Fibroblast of skin of scalp (primary cell): ENCODE measurements at places on chromosomes 11 and 22.
A peak's percentile ranks its signal among the peaks of the same experiment; 100 is the strongest.

DNA sequence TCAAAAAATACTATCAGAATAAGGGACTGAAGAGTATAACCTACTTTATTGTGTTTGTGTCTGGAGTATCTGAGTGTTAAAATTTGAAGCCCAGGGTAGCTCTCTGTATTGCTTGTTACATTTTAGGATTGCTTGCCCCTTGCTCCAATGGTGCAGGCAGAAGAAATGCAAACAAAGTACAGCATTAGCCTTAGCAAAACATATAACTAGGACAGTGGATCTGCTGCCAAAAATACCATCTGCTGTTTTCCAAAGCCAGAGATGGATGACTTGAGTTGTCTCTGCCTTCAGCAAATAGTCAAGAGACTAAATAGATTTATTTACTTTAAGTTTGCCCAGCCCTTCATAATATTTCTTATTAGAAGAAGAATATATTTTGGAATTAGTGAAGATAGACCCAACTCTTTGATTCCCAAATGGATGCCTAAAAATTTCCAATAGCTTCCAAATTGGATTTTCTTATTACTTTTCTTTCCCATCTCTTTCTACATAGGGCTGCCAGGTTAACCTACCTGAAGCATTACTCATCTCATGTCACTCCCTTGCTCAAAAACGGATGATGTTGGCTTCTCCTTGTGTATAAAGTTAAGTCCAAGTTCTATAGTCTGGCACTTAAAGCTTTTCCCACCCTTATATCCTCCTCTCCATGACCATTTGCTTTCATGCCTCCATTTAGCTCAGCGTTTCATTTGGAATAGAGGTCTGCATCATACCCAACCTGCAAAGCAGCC lies 66.3 kb downstream of the LDLRAD3 start:
- DNase-seq: peak; percentile 65

DNA sequence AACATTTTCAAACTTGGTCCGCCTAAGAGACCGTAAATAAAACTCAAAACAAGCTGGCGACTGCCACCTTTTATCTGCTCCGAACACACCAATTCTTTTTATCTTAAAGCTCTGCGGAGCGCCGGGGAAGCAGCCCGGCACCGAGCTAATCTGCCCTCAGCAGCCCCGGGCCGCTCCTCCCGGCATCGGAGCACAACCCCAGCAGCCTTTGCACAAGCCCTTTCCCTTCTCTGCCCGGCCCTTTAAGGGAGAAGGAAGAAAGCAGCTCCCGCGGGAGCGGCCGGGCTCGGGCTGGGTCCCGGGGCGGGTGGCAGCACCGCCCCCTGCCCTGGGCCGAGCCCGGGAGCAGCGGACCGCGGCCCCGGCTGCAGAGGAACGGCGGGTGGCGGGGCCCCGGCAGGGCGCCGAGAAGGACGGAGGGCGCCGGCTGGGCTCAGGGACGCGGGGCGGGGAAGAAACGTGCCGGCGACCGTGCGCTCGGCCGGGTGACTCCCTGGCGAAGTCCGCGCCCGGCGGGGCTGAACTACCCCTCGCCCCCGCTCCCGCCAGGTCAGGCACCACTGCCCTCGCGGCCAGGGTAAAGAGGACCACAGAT lies 133.6 kb upstream of the C11orf58 start:
- peak; percentile 66 for DNase-seq

DNA sequence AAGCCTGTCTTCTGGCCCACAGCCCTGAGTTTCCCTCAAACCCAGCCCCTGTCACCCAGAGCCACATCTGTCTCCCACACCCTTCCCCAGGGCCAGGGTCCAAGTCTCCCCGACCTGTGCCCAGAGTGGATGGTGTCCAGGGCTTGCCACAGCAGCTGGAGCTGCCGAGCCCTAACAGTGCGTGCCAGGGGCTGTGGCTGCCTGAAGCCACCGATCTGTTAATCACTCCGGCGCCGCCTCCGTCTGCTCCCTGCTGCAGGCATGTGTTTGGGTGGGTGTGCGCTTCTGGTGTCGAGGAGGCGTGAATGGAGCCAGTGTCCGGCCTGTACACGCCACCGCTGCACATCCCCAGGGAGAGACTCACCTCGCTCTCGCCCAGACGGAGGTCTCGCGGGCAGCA lies 26.1 kb downstream of the SHISAL1 start:
- DNase-seq: no peak

- no peak for DNase-seq
Measured at GRCh38 chr11:48261600-48261999, 2.1 kb upstream of the OR4X1 start.

- DNase-seq: no peak
Measured at GRCh38 chr11:45272701-45273100, 13.4 kb downstream of the SYT13 start.

DNA sequence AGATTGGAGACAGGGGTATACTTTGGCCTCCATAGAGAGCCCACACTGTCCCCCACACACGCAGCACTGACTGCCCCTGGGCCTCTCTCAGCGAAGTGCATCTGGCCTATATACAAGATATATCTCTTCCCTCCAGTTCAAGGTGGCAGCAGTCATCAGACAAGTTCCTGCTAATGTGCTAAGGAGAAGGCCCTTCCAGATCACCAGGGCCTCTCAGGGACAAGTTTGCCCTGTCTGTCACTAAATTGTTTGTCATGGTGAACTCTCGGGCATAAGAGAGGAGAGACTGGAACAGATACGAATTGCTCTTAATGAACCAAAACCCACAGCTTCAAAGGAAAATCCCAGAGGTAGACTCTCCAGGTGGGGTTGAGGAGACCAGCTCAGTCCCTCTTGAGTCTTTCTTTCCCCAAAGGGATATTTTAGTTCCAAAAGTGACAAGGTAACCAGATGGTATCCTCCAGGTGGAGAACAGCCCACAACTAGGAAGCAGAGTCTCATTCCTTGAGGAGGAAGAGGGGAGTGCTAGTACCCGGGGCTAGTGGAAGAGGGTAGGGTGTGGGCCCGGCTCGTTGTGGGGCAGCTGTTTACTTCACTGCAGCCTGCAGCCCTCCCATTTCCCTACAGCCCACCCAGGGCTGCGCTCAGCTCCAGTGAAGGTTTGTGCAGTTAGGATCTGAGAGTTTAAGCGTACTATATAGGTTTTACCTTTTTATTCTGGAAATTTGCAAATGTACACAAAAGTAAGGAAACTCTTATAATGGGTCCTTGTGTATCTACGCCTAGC lies 2.2 kb upstream of the SLC35C1 start:
- no peak for DNase-seq

- DNase-seq: peak; percentile 86
Measured at GRCh38 chr11:12090061-12090591, 20.3 kb upstream of the MICAL2 start.

GRCh38 chr11:128956401-128957201 lies 13.9 kb upstream of the TP53AIP1 start:
- DNase-seq: peak; percentile 80

GRCh38 chr11:46300270-46300669 lies 22.8 kb downstream of the CREB3L1 start:
- no peak for DNase-seq

- DNase-seq: peak; percentile 44
Measured at GRCh38 chr22:44529827-44530523, 31.9 kb upstream of the RTL6 start.

GRCh38 chr11:130631119-130631518 lies 182.7 kb downstream of the ADAMTS15 start:
- peak; percentile 85 for DNase-seq

DNA sequence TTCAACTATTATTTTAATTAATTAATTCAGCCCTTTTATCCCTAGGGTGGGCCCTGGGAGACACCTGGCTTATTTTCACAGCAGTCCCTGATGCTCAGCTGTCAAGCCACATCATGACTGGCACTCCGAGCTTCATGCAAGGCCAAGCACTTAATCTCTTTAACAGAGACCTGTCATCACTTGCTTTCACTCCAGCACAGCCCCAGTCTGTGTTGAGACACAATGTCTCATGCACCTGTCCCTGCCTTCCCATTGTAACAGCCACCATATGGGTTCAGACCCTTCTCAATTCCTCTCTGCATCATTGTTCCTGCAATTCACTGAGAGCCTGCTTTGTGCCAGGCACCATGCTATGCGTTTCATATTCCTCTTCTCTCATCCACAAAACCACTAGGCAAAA lies 222.2 kb upstream of the TENM4 start:
- DNase-seq: no peak

DNA sequence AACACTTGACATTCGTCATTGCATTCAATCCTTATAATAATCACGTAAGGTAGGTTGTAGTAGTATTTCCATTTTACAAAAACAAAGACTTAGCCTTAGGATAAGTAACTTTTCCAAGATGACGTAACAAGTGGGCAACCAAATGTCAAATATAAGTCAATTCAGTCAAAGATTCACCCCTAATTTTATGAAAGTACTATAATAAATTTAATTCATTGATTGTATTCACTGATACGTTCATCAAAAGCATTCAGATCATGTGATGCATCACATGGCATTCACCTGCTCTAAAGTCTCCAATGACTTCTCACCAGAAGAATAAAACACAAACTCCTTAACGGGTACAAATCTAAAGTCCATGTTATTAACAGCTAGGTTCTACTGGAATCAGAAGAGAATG lies 2.1 kb downstream of the KIF18A start:
- DNase-seq: no peak

DNA sequence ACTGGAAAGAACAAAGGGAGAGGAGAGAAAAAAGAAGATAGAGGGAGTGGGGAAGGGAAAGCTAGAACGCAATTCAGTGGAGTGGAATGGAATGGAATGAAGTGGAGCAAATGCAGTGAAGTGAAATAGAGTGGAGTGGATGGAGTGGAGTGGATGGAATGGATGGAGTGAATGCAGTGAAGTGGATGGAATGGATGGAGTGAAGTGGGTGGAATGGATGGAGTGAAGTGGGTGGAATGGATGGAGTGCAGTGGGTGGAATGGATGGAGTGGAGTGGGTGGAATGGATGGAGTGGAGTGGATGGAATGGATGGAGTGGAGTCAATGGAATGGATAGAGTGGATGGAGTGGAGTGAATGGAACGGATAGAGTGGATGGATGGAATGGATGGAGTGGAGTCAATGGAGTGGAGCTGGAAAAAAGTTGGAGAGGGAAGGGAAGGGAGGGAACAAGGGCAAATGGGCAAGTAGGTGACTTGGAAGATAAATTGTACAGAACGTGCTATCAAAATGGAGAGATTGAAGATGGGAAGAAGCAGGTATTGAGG lies 13.9 kb downstream of the IFITM10 start:
- peak; percentile 14 for DNase-seq

DNA sequence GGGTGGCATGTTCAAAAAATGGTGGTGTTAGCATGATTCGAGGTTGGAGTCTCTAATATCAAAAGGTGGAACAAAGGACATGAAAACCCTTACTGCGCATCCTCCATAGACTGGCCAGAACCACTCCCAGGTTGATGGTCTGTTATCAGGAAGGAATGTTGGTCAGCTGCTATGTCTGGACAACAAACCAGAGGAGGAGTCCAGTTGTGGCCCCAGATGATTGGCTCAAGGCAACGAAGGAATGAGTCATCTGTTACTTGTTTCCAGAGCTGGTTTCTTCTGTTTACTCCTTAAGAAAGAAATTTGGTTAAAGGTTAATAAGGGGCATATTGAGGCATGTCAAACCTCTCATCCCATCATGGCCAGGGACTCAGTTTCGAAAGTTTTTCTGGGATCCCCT lies 56.8 kb upstream of the GRIA4 start:
- no peak for DNase-seq

GRCh38 chr22:35231585-35232084 lies 25.7 kb upstream of the HMGXB4 start:
- peak; percentile 51 for DNase-seq

DNA sequence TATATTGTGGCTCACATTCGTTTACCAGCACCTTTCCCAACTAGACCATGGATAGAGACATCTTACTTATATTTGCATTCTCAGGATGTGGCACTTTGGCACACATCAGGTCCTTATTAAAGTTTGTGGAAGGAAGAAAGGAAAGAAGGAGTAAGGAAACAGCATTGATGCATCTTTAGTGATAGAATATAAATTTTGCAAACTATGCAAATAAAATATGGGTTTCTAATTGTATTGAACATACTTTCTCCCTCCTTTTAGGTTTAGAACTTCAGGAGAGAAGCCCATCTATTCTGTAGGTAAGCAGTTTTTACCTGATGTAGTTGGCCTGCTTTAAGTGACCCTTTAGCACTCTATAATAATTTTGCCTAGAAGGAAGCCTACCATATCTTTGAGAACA lies 20.4 kb downstream of the MRPL48 start:
- no peak for DNase-seq

DNA sequence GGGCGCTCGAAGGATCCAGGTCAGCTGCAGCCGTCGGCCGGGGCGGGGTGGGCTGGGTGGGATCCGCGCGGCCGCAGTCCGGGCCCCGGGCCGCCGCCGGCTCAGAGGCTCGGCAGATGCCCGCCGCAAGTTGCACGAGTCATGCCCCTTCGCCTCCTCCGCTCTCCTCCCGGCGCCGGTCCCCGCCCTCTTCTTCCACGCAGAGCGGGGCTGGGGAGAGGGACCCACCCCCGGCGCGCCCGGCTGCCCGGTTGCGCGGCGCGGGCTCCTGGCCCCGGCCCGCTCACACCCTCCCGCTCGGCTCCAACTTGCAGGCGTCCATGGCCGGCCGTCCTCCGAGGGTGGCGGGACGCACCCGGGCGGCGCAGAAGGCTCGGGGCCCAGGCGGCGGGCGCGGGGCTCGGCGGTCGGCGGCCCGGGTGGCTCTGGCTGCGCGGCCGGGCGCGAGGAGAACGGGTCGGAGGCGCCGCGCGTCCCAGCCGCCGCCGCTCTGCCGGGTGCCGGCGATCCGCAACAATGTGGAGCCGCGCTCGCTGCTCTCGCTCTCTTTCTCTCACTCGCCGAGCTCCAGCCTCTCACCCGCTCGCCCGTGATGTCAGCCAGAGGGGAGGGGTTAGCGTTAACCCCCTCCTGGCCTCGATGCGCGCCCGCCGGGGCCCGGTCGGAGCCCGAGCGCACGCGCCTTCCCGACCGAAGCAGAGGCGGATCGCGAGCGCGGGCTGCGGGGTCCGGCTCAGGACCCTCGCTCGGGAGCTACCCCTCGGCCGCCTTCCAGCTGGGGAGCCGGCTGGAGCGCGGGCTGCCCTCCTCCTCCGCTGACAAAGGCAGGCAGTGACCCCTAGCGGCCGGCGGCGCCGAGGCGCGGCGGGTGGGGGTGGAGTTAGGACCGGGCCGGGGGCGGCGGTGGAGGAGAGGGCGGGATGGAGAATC lies at the start of gene NECTIN1:
Gene NECTIN1 (minus strand): TSS at position 550 of the 930 bp plus-strand sequence. CDS start 647 bp downstream, outside the sequence.
- DNase-seq: peak; percentile 87

GRCh38 chr22:32583921-32584335 lies 109.3 kb downstream of the FBXO7 start:
- no peak for DNase-seq

DNA sequence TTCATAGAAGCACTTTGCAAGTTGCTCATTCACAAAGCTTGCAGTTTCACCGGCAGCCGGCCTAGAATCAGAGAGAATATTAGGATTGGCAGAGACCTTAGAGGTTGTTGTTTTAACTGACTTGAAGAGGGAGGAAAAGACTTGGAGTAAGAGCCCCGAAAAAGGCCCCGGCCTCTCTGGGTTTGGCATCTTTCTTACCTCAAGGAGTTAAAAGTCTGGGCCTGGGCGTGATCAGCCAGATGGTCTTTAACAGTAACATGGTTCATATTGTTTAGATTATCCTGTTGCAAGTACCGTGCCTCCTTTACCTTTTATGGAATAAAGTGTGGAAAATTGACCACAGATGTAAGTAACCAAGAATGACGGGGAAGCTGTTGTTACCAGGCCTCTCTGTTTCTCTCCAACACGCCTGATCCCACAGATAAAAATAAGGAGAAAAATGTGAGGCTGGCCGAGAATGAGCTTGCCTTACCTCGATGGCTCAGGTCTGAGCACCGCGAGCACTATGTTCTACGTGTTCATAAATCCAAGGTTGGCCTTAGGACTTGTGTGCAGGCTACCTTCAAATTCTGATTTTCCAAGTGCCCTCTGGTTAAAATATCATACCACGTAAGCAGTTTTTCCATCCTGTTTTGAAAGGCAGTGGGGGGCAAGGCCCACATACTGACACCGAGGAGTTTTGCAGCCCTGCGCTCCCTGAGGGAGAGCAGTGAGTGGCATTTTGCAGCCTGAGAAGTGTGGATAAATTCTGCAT lies 56.4 kb downstream of the PARVA start:
- DNase-seq: peak; percentile 96
